NCI-H2029 (cell line): ENCODE measurements at places on chromosomes 1 and 21.

DNA sequence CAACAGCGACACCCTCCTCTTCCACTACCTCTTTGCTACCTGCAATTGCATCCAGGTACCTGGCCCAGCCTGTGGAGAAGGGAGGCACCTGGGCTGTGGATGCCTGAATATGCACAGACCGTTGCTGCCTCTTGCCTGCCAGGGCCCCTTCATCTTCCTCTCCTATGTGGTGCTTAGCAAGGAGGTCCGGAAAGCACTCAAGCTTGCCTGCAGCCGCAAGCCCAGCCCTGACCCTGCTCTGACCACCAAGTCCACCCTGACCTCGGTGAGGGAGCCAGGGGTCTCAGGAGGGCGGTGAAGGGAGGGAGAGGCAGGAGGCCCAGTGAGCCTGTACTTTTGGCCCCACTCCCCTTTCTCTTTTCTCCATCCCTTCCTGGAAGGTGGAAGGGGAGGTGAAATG is 11.5 kb downstream of the PSRC1 start:
- no peak for DNase-seq

DNA sequence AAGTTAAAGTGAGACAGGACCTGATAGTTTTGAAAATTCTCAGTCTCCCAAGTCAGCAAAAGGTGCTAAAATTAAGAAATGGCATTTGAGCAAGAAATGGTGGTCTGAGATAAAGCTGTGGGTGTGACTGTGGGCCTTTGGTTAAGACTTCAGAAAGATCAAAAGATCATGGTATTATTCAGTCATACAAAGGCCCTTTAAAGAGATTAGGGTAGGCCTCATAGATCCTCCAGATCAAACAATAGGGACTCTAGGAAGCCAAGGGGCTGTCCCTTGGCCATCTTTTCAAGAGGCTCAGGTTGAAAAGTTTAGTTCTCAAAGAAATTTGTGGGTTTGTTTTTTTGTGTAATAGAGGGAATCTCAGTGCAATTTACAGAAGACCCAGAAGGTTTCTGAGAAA is 8.4 kb downstream of the HMGB4 start:
- DNase-seq = no peak

GRCh38 chr1:174971902-174972301 is 27.8 kb upstream of the CACYBP start:
- DNase-seq = no peak

GRCh38 chr1:20640183-20640597 is 6.9 kb downstream of the PINK1 start:
- DNase-seq = peak; percentile 18

DNA sequence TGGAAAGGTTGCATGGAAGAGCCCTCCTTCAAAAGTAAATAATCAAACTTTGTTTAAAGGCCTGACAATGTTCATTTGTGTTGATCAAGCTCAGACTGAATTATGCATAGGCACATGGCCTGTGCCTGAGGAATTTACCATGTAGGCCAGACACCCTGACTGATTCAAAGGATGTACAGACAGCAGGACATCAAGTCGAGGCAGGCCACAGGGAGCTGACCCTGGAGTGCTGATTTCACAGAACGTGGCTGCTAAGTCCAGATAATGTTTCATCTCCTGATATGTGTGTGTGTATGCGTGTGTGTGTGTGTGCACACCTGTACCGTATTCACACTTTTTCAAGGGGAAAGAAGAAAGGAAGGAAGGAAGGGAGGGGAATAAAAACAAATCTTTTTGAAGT is 34.1 kb downstream of the NAV1 start:
- DNase-seq = no peak

DNA sequence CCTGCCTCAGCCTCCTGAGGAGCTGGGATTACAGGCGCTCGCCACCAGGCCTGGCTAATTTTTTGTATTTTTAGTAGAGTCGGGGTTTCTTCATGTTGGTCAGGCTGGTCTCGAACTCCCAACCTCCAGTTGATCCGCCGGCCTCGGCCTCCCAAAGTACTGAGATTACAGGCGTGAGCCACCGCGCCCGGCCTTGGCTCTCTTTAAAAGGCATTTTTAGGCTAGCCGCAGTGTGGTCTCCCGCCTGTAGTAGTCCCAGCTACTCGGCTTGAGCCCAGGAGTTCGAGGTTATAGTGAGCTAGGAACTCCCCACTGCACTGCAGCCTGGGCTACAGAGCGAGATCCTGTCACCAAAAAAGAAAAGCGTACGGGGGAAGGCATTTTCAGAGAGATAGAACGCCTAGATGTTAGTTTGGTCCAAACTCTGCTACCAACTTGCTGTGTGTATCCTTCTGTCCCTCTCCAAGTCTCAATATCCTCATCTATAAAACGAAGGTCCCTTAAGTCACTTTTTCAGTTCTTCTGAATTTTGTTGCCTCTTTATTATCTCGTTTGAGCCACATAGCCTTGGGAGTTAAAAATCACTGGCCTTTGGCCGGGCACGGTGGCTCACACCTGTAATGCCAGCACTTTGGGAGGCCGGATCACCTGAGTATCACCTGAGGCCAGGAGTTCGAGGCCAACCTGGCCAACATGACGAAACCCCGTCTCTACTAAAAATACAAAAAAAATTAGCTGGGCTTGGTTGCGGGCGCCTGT is 734 bp downstream of the MED18 start:
- DNase-seq = no peak

DNA sequence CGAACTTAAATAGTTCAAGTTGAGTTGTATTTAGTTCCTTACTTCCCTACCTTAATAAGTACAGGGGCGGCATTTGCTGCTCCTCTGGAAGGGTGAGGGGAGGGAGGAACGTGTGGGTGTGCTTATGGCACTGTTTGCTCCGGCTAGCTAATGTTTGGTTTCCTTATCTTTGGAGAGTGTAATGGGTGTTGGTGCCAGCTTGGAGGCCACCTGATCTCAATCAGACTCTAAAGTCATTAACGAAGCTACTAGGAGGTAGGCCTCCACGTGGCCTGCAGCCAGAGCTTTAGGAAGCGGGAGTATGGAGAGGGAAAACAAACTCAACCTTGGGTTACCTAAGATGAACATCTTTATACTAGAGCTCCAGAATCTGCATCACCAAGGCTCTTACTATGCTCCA is 43.0 kb upstream of the RAP1A start:
- DNase-seq = peak; percentile 67

GRCh38 chr1:50111503-50111902 is 2.8 kb downstream of the ELAVL4 start:
- DNase-seq = no peak
